HT-29 (cell line): ENCODE measurements at places on chromosomes 1 and 21. TPM values are rescaled to one million over a fixed set of nuclear protein-coding genes. Genes with fewer than 3 reads are reported as not detected.

The NDUFV3 gene
- 15.3 and 17.1 TPM in 2 replicates for total RNA-seq

The CD1D gene
- total RNA-seq, result not detected in 2 replicates

The BEST4 gene
- 0.31 and 0.33 TPM in 2 replicates for total RNA-seq

The VTCN1 gene
- total RNA-seq, result not detected in 2 replicates

The OVAAL gene
- not detected in 2 replicates for total RNA-seq

The MAP10 gene
- not detected in 2 replicates for total RNA-seq

The SEMA6C gene
- total RNA-seq, result 0.13 TPM in 1 of 2 replicates, not detected in the other

The UTS2 gene
- not detected in 2 replicates for total RNA-seq

The KDF1 gene
- total RNA-seq, result 47.1 and 48.7 TPM in 2 replicates

The CD164L2 gene
- not detected in 2 replicates for total RNA-seq

The TMPRSS2 gene
- total RNA-seq, result 28.4 and 34.5 TPM in 2 replicates

The PODN gene
- 0.03 TPM in 1 of 2 replicates, not detected in the other for total RNA-seq

The PCNT gene
- total RNA-seq, result 33.9 and 51.3 TPM in 2 replicates

The SLC9C2 gene
- not detected in 2 replicates for total RNA-seq

The PAQR6 gene
- 6.5 and 7.0 TPM in 2 replicates for total RNA-seq

The BLACAT1 gene
- total RNA-seq, result 1.8 and 1.9 TPM in 2 replicates

The OPTC gene
- not detected in 2 replicates for total RNA-seq

The CFAP141 gene
- total RNA-seq, result not detected in 2 replicates

The SPAG17 gene
- not detected in 2 replicates for total RNA-seq

The GPR37L1 gene
- total RNA-seq, result 0.69 TPM in 1 of 2 replicates, not detected in the other

The LCE3E gene
- not detected in 2 replicates for total RNA-seq

The MYOG gene
- total RNA-seq, result not detected in 2 replicates

The THRAP3 gene
- total RNA-seq, result 46.6 and 64.4 TPM in 2 replicates

The GSTM5 gene
- not detected in 2 replicates for total RNA-seq

The UMODL1 gene
- total RNA-seq, result 0.08 TPM in 1 of 2 replicates, not detected in the other

The HES2 gene
- 0.16 TPM in 1 of 2 replicates, not detected in the other for total RNA-seq

The PRAMEF17 gene
- total RNA-seq, result not detected in 2 replicates

The NUF2 gene
- total RNA-seq, result 18.5 and 23.5 TPM in 2 replicates

The KIAA0319L gene
- total RNA-seq, result 33.9 and 34.1 TPM in 2 replicates

The CHD1L gene
- total RNA-seq, result 17.6 and 19.8 TPM in 2 replicates

The PRKAA2 gene
- total RNA-seq, result not detected in 2 replicates

The SPATA46 gene
- not detected in 2 replicates for total RNA-seq
